ENCODE measurements at places on chromosomes 11 and 22. TPM values are rescaled to one million over a fixed set of nuclear protein-coding genes. Genes with fewer than 3 reads are reported as not detected.

DNA sequence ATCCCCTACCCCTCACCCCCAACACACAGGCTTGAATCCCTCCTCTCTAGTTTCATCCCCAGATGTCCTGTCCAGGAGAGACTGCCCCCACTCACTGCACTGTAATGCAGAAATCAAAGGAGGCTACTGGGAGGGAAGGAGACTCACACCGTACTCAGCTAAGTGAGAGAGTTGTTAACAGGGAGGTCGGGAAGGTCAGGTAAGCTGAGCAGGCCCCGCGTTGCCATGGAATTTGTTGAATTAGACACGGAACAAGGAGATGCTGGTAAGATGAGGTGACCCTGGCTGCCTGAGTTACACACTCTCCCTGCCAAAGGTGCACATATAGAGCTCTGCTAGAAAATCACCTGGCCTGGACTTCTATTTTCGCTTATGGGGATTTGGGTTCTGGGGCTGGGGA lies 197.9 kb downstream of the NXPE2 start:
- DNase-seq = no peak
- no peak overlapping the region for H3K4me3 ChIP-seq
- H3K36me3 ChIP-seq = no peaks in the 10 kb centered on the region
- no peak overlapping the region for H3K27ac ChIP-seq

DNA sequence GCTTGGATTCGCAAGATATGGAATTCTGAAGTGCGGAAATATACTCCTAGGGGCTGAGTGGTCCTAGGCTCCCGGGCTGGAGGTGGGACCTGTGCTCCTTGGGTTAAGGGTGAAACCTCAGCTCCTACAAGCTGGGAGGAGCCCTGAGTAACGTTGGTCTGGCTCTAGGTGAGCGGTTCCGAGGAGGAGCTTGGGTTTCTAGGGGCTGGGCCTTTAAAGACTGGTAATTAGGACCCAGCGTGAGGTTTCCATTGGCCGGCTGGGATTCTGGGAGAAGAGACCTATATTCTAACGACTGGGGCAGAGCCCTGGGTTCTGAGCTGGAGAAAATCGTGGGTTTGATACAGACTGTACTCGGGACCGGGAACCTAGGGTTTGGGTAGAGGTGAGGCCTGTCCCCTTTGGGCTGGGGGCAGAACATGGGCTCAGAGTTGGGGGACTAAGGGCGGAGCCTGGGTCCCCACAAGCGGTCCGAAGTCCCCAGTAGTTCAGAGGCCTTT lies 882 bp upstream of the MAP4K2 start:
- H3K27me3 ChIP-seq = no peaks in the 10 kb centered on the region
- peaks cover 32% of the 10 kb centered on the region for H3K4me1 ChIP-seq
- peak overlapping the region; percentile 92 for H3K27ac ChIP-seq
- peak overlapping the region; percentile 72 for H3K4me3 ChIP-seq

- no peak for DNase-seq
- H3K4me3 ChIP-seq = no peak overlapping the region
- H3K4me1 ChIP-seq = peaks cover 28% of the 10 kb centered on the region
Measured at GRCh38 chr22:35629406-35630216, 12.5 kb upstream of the MB start.

DNA sequence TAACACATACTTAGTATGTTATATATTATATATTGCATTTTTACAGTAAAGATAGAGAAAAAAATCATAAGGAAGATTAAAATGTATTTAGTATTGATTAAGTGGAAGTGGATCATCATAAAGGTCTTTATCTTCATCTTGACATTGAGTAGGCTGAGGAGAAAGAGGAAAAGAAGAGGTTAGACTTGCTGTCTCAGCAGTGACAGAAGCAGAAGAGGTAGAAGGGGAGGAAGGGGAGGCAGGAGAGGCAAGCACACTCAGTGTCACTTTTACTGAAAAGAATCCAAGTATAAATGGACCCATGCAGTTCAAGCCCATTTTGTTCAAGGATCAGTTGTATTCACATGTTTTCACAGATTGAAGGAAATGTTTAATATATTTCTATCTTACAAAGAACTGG lies 69.7 kb downstream of the GAB2 start:
- no peak overlapping the region for H3K27ac ChIP-seq
- H3K36me3 ChIP-seq = no peaks in the 10 kb centered on the region
- peaks cover 79% of the 10 kb centered on the region for H3K4me1 ChIP-seq
- H3K4me3 ChIP-seq = no peak overlapping the region
- DNase-seq = no peak

- H3K27ac ChIP-seq = peak overlapping the region; percentile 95
- H3K36me3 ChIP-seq = no peaks in the 10 kb centered on the region
- no peaks in the 10 kb centered on the region for H3K27me3 ChIP-seq
- peak overlapping the region; percentile 92 for H3K4me3 ChIP-seq
- no peak for DNase-seq
Measured at GRCh38 chr11:70399681-70400112, 1.4 kb downstream of the CTTN start.

MYBPC3 gene
- total RNA-seq = not detected

GLYAT gene
- not detected for total RNA-seq

TSPAN18 gene
- total RNA-seq = 12.8 TPM

GPR83 gene
- not detected for total RNA-seq

SULT4A1 gene
- 3.2 TPM for total RNA-seq

Data from vagina (tissue), 2 donors.